CD8-positive, alpha-beta T cell (primary cell): ENCODE measurements at places on chromosomes 12 and 14. TPM values are rescaled to one million over a fixed set of nuclear protein-coding genes. Genes with fewer than 3 reads are reported as not detected.

MFAP5 gene
- total RNA-seq = not detected

CELA1 gene
- 0.79 TPM for total RNA-seq

LGMN gene
- 2.4 TPM for total RNA-seq

- no peak for DNase-seq
Observed at GRCh38 chr12:117227000-117227653, 36.9 kb upstream of the FBXO21 start.

- DNase-seq = no peak
Observed at GRCh38 chr12:4289231-4289878, 15.8 kb downstream of the CCND2 start.
